ENCODE measurements at places on chromosomes 5 and 9.

GRCh38 chr5:91170266-91170665 lies 212.9 kb downstream of the ARRDC3 start:
- no peak for DNase-seq

- DNase-seq, result no peak
These were observed 269.8 kb downstream of the SYK start for GRCh38 chr9:91071184-91071990.

- DNase-seq, result no peak
These were observed 36.3 kb downstream of the ELL2 start for GRCh38 chr5:95925378-95925744.

- DNase-seq, result no peak
These were observed 27.4 kb downstream of the NCS1 start for GRCh38 chr9:130199605-130200004.

DNA sequence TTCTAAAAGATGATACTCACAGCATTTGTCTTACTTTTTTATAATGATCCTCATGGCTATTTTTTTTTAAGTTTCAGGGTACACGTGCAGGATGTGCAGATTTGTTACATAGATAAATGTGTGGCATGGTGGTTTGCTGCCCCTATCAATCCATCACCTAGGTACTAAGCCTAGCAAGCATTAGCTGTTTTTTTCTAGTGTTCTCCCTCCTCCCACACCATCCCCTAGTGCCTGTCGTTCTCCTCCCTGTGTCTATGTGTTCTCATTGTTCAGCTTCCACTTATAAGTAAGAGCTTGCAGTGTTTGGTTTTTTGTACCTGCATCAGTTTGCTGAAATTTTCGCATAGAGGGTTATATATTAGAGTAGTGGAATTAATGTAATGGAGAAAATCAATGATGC lies 189.1 kb upstream of the CDH12 start:
- no peak for DNase-seq

GRCh38 chr5:146005264-146005663 lies 68.9 kb downstream of the SH3RF2 start:
- no peak for DNase-seq

DNA sequence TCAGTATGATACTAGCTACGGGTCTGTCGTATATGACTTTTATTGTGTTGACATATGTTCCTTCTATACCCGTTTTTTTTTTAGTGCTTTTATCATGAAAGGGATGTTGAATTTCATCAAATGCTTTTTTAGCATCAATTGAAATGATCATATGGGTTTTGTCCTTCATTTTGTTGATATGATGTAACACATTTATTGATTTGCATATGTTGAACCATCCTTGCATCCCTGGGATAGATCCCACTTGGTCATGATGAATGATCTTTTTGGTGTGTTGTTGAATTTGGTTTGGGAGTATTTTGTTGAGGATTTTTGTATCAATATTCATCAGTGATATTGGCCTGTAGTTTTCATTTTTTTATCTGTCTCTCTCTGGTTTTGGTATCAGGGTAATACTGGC lies 50.9 kb downstream of the OSMR start:
- DNase-seq, result no peak

- DNase-seq, result no peak
These were observed 105.7 kb upstream of the HAND1 start for GRCh38 chr5:154583671-154584177.

GRCh38 chr9:133991214-133991921 lies 756 bp downstream of the VAV2 start:
- no peak for DNase-seq

GRCh38 chr9:125568621-125569020 lies 138.4 kb downstream of the MAPKAP1 start:
- DNase-seq, result no peak

DNA sequence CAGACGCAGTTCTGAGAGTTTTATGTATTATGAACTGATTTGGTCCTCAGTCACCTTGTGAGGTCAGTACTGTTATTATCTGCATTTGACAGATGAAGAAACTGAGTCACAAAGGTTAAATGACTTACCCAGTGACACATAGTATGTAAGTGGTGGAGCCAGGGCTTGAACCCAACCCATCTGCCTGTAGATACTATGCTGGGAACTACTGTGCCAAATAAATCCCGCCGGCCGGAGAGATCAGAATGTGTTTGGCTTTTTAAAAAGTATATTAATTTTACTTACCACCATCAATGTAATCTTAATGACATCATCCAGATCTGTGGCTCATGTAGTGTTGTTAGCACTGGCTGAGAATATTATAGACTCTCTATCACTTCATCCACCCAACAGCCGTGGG lies 80.8 kb downstream of the ZNF618 start:
- DNase-seq, result no peak

GRCh38 chr9:86434039-86434726 lies 80.0 kb upstream of the TUT7 start:
- DNase-seq, result no peak

DNA sequence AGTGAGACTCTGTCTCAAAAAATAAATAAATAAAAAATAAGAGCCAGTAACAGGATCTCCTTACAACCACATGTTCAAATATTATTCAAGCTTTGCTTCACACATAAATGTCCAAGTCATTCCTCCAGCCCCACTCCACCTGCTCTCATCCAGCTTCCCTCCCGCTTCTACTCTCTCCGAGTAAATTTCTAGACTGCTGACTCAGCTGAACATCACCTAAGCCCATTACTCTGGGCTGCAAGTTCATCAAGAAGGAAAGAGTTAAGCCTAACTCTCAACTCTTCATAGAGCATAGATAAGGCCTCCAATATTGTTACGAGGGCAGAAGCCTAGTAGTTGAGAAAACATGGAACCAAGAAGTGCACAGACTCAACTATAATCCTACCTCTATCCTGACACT lies 300.2 kb downstream of the FBXL17 start:
- DNase-seq, result no peak

GRCh38 chr5:134125039-134126015 lies 10.8 kb downstream of the TCF7 start:
- no peak for DNase-seq

DNA sequence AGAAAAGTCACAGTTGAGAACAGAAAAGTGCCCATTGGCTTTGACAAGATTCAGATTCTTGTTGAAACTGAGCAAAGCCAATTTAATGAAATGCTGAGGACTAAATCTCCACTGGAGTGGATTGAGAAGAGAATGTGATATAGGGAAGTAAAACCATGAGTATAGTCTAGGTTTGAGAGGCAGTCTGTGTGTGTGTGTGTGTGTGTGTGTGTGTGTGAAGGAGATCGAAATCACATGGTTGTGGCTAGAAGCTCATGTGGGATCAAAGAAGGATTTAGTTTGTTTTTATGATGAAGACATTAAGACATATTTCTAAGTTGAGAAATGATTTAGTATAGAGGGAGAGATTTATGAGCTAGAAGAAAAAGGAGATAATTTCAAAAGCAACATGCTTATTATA lies 275.7 kb upstream of the DAB2 start:
- no peak for DNase-seq

DNA sequence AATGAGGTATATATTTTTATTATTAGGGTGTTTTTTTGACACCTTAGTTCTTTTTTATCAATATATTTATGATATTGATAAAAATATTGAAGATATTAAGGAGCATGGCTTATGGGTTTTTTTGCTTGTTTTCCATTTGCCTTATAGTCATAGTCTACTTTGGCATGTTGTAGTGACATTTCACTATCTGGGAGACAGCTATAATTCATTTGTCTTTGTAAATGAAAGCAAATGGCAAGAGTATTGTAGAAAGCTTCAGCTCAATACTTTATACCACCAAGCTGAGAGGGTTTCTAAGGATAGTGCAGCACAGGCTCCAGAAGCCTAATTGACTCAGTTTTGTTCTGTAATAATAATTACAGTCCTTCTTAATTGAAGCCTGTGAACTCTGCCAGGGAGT lies 1182.3 kb downstream of the EFNA5 start:
- DNase-seq, result no peak

DNA sequence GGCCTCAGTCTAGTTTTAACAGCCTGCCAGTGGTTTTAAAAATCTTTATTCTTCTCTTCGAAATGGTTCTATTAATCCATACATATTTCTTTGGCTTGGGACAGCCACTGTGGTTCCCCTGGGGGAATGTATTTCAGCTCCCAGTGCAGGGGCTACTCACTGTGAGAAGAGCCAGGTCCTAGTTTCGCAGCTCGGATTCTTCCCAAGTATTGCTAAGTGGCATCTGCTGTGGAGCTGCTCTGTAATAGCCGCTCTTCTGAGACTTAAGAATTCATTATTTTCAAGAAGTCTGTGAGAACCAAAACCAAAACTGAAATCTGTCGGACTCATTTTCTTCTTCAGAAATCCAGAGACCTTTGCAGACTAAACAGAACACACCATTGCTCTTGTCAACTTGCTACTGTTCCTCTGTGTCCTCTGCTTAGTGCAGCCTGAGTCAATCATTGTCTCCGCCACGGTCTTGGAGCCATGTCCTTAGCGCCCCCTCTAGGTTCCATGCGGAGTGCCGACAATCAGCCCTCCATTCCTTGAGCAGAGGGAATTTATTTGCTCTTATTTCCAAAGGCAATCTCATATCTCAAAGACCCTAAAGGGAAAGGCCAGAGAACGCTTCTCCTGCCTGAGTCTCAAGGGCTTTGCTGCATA lies 478.2 kb downstream of the SPATA31D1 start:
- DNase-seq, result no peak

- DNase-seq, result no peak
These were observed 592.4 kb downstream of the KIF4B start for GRCh38 chr5:155605920-155606319.

GRCh38 chr5:133053448-133053847 lies 1.6 kb downstream of the HSPA4 start:
- DNase-seq, result no peak

GRCh38 chr5:65329266-65329665 lies 152.5 kb downstream of the ADAMTS6 start:
- no peak for DNase-seq

- DNase-seq, result no peak
These were observed 80.0 kb downstream of the CAMSAP1 start for GRCh38 chr9:135827301-135827700.

DNA sequence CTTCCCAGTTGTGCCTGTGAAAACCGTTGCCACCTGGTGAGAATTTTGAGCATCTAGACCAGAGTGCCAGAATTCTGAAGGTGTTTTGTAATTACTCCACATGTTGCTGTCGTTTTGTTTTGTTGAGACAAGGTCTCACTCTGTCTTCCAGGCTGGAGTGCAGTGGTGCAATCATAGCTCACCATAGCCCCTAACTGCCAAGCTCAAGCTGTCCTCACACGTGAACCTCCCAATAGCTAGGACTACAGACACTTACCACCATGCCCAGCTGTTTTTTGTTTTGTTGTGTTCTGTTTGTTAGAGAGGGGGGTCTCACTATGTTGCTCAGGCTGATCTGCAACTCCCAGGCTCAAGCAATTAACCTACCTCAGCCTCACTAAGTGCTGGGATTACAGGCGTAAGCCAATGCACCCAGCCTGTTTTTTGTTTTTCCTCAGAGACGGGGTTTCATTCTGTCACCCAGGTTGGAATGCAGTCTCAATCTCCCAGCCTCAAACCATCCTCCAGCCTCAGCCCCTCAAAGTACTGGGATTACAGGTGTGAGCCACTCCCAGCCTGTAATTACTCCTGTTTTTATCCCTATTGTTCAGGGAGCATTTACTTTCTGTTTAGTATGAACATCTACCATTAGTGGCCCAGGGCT lies 121.1 kb upstream of the DMRT1 start:
- DNase-seq, result no peak

- no peak for DNase-seq
These were observed 169.7 kb upstream of the TBCA start for GRCh38 chr5:77945874-77946273.

DNA sequence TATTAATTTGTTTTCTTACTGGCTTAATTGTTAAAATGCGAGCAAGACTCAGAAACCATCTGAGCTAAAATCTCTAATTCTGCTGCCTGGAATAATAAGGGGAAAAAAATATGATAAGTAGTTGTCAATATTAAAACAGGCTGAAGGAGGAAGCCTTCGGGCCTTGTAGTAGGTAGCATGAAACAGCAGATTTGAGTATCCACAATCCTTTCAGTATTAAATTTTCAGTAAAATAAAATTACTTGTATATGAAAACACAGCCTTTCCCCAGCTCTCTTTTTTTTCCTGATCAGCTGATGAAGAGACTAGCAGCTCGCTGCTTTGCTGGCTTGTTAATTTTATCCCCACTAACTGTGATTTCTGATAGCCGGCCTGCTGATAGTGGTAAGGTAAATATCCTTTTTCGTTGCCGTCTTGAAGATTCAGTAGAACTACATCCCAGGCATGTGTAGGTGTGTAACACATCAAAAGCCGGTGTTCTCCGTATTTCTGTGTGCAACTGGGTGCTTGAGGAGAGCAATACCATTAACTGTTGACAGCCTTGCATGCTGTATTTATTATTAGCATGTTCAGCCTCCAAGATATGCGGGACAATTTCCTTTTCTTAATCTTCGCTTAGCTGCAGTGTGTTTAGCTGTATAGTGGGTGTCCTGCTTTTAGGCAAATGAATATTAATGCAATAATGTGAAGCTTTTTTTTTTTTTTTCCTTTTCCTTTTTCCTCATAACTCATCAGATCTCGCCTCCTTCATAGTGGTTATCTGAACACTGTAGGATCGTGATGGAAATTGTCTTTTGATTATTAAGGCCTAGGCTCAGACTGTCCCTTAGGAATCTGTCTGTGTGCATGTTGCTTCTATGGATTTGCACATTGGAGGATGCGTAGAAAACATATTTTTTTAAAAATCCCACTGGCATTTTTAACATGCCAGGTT lies 144.6 kb downstream of the SMARCA2 start:
- DNase-seq, result no peak

DNA sequence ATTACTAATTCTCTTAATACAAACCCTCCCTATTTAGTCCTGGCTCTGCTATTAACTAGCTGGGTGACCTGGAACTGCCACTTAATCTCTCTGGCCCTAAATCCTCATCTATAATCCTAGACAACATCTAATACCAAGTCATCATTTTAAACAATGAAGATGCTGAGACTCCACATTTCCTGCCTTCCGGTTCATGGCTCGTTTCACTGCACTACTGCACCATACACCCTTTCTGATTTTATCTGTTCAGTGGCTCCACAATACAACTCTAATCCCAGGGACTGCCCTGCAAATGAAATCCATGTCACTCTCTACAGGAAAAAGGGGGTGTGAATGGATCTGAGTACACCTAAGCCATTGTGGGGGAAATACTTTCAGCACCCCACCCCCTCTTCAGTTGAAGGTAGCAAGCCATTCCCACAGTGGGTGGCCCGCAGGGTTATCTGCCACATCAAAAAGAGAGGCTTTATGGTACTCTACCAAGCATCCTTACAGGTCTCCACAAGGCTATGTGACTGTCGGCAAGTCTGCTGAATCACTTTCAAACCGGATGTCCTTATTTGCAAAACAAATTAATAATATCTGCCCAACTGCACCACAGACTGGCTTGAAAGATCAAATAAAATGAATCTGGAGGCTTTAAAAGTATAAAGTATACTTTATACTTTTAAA lies 89.5 kb downstream of the EPB41L4A start:
- DNase-seq, result peak; percentile 5

DNA sequence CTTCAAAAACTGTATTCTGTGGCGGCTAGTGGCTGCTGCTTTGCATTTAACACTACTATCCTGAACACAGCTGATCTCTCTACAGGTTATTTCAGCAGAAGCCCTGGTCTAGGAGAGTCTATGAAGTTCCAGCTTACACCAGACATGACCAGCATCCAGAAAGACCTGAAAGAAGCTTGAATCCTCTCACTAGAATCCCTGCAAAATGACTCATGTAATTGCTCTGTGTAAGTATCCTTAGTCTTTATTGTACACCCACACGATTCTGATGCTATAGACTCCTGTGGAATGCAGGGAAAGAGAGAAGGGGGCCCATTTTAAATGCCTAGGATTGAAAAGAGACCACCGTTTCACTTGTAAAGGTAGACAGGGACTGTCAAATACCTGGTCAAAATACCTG lies 859 bp upstream of the GRIA1 start:
- no peak for DNase-seq

- DNase-seq, result no peak
These were observed 424.0 kb upstream of the CCNH start for GRCh38 chr5:87836696-87837095.
